Thoracic aorta (tissue), 2 donors: ENCODE measurements at places on chromosomes 6 and 20. TPM values are rescaled to one million over a fixed set of nuclear protein-coding genes. Genes with fewer than 3 reads are reported as not detected.

DNA sequence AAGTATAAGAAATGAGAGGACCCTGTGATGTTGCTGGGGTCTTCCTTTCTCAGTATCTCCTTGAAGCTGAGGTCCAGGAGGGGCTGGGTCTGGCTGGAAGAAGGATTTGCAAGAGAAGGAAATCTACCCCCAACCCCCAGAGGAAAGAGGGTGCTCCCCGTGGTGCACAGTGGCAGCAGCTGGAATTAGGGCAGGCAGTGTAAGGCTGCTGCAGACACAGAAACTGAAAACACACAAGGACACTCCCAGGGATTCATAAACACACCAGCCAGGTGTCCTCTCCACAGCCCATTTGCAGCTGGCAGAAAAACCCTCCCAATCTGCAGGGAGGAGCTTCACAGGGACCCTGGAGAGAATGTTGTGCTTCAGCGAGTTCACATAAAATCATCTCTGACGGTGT is 297.2 kb downstream of the CDH26 start:
- no peak for DNase-seq

DNA sequence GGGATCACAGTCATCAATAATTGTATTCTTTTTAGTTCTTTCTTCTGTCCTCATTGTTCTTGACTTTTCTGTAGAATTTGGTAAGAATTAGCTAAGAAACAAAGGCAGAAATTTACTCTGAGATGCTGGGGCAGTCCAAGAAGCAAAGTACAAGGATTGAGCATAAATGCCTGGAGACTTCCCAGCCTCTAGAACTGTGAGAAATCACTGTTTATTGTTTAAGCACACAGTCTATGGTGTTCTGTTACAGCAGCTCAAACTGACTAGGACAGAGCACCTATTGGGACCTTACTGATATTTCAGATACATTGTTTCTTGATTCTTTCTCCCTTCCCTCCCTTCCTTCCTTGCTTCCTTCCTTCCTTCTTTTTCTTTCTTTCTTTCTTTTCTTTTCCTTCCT is 192.7 kb upstream of the SLC35B3 start:
- DNase-seq: no peak

DNA sequence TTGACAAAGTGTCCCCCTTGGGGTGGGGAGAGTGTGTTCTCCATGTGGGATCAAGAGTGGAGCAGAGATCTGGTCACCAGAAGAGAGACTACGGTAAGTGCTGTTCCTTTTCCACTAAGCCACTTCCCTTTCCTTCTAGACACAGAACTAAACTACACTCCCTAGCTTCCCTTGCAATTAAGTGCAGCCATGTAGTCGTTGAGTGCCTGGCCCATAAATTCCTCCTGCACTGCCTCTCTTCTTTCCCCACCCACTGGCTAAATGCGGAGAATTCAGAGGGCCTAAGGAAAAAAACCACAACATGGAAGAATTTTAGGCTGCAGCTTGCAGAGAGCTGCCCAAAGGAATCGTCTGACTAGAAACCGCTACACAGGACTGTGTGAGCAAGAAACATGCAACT is 1.5 kb downstream of the WDR27 start:
- DNase-seq: no peak

The FUT9 gene
- total RNA-seq: not detected

The ZNF341 gene
- 1.8 TPM for total RNA-seq

The C6orf15 gene
- total RNA-seq: not detected
